Activated CD4-positive, CD25-positive, alpha-beta regulatory T cell treated with anti-CD3 and anti-CD28 coated beads, Interleukin-2, amount 50 U/mL, for 24 hours (primary cell): ENCODE measurements at places on chromosomes 1 and 21.

GRCh38 chr1:232767305-232768074, 37.7 kb upstream of the MAP10 start:
- no peak for ATAC-seq

- ATAC-seq = no peak
These were observed 298.8 kb upstream of the LYPLAL1 start for GRCh38 chr1:218874801-218875400.

DNA sequence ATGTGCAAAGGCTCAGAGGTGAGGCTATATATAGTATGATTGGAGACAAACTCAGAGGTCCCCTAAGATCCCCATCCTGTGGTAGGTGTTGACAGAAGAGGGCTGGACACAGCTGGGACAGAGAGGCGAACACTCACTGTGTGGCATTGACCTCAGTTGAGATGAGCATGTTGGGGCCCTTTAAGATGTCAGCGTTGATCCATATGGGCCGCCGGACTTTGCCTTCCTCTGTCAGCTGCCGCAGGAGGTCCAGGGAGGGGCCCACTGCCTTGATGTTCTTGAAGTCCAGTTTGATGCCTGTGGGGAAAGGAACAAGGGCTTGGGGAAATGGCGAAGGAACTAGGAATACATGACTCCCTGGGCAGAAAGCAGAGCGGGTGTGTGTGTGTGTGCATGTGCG, 8.8 kb downstream of the FAM151A start:
- no peak for ATAC-seq

DNA sequence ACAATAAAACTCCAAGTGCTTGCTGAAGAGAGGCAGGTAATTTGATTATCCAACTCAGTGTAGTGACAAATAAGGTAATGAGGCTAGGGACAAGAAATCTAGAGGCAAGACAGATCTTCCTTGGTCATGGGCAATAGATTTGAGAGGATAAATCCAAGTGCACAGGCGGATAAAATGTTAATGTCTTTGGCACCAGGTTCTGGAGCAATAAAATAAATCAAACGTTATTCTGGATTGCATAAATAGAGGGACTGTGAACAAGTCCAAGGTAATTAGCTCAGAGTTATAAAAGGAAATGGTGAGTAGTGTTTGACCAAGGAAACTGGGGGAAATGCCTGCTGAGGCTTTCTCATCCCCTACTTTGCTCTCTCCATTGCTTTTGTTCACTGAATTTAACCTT, 329.3 kb upstream of the PROX1 start:
- ATAC-seq = no peak

- no peak for ATAC-seq
These were observed 13.7 kb upstream of the GUCA2A start for GRCh38 chr1:42178249-42178648.

DNA sequence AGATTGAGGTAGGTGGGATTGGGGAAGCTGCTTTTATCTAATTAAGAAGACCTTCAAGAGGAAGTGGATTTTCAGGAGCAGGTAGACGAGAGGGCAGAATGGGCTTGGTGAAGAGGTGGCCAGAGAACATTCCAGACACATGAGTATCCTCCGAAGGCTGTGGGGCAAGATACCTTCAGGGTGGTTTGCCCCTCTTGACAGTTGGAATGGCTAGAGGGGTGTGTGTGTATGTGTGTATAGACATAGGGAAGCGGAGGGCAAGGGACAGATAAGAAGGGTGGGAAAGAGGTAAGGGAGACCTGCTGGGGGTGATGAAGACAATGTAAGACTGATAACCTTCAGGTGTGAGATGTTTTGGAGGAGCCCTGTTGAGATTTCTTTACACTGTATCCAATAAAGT, 46.8 kb upstream of the TSPAN2 start:
- ATAC-seq = no peak

- no peak for ATAC-seq
These were observed 77.0 kb downstream of the FAM78B start for GRCh38 chr1:166089804-166090203.

DNA sequence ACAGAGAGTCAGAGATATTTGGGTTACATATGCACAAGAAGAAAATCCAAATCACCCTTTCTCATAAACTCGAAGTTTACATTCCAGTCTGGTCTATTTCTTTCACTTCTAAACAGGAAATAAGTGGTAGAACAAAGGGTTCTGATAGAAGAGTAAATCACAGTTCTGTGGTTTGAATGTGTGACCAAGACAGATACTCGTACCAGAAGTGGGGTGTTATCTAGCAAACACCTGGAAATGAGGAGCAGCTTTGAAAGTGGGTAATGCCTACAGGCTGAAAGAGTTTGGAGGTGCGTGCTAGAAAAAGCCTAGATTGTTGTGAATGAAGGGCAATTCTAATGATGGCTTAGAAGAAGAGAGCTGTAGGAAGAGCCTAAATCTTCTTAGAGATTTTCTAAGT, 74.7 kb downstream of the FH start:
- no peak for ATAC-seq

DNA sequence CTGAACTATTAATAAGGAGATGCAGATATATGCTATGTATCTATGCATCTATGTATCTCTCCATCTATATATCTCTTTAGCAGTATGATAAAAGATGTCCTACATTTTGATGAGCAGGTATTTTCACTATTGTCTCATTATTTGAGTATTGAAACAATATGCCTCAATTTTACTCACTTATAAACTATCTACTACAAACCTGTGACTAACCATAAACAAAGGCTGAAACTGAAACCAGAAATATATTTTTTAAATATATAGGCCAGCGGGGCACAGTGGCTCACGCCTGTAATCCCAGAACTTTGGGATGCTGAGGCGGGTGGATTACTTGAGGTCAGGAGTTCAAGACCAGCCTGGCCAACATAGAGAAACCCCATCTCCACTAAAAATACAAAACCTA, 22.0 kb downstream of the EIF4G3 start:
- peak; percentile 56 for ATAC-seq

DNA sequence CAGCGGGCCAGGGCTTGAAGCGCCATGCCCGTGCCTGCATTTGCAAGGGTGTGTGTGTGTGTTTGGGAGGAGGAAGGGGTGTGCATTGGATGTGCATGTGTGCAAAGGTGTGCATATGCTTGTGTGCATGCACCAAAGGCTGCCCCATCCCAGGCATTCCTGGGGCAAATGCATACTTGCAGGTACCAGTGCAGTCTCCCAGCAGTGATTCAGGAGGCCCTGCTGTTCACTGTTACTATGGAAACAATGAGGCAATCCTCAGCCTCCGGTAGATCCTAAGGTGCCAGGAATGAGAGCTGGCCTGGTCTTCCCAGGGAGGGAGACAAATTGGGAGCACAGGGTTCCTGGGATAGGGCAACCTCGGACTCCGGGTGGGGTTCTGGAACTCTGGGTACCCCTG, 7.5 kb upstream of the FNDC5 start:
- no peak for ATAC-seq

DNA sequence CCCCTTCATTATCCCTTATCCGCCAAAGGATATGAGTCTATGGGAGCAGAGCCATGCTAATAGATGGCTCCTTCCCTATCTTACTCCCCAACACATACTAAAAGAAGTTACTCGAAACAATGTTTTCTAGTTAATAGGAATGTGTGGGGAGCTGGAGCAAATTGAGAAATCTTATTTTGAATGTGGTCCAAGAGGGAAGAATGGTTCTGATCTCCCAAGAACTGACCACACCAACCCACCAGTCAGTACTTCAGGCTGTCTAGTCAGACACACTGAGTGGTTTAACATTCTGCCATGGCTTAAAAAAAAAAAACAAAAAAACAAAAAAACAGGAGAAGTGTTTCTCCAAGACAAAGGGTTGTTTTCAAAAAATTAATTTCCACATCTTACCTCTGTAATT, 31.5 kb upstream of the DNASE2B start:
- no peak for ATAC-seq

GRCh38 chr1:207719234-207719633, 32.6 kb upstream of the CD46 start:
- no peak for ATAC-seq

- peak; percentile 89 for ATAC-seq
These were observed 87.5 kb upstream of the CACYBP start for GRCh38 chr1:174912264-174912663.

- ATAC-seq = no peak
These were observed 14.3 kb upstream of the ADARB1 start for GRCh38 chr21:45060089-45060488.

- ATAC-seq = no peak
These were observed 20.1 kb upstream of the COG2 start for GRCh38 chr1:230622151-230622550.

DNA sequence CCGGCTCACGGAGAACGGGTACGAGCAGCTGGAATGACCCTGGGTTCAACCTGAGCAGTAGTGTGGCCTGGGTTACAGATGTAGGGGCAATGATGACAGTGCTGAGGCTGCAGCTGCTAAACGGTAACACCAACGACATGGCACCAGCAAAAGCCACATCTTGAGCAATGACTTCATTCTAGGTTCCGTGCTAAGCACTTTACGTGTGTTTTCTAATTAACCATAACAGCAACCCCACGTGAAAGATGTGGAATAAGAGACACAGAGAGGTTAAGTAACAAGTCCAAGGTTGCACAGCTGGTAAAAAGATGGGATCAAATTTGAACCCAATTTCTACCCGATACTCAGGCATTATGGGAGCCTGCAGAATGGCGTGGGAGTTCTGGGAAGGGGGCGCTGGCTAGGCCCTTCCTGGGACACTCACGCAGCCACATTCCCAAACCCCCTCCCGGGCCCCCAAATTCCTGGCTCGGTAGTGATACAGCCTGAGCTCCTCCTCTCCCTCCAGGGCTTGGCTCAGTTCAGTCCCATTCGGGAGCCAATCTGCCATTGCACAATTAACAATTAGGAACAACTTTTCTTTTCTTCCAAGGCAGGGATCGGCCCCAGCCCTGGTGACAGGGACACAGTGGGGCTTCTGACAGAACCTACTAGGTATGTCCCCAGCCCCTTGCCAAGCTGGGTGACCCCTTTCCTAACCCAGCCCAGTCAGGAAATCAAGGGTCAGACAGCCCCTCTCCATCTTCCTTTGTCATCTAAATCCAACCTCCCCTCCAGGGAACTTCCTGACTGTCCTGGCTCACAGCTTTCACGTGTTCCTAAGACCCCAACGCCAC, 23.8 kb upstream of the ECE1 start:
- no peak for ATAC-seq

GRCh38 chr1:211676106-211676583, 724 bp upstream of the NEK2 start:
- no peak for ATAC-seq

DNA sequence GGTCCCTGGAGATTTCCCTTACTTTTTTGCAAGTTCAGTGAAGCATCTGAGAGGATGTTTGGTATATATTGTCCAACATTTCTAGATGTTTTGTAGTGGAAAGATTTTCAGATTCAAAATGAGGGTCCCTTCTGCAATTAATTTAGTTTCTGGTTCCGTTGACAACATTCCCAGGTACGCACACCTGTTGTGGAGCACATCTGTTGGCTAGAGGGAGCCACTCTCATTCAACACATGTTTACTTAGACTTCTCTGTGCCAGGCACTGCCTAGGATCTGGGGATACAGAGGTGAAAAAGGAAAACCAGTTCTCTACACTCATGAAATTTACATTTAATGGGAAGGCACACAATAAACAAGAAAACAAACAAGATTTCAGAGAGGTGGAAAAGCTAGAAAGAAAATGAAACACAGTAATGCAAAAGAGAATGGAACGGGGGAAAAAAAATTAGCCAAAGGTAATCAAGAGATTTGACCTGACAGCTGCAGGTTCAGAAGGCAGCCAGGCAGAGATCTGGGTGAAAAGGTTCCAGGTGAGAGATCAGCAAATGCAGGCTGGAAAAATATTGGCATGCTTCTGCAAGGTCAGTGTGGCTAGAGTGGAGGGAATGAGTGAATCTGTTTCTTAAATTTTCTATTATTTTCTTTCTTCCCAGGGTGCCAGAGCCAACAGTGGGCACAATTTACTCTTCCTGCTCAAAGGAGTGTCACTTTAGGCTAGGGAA, 48.4 kb upstream of the KAZN start:
- ATAC-seq = no peak

DNA sequence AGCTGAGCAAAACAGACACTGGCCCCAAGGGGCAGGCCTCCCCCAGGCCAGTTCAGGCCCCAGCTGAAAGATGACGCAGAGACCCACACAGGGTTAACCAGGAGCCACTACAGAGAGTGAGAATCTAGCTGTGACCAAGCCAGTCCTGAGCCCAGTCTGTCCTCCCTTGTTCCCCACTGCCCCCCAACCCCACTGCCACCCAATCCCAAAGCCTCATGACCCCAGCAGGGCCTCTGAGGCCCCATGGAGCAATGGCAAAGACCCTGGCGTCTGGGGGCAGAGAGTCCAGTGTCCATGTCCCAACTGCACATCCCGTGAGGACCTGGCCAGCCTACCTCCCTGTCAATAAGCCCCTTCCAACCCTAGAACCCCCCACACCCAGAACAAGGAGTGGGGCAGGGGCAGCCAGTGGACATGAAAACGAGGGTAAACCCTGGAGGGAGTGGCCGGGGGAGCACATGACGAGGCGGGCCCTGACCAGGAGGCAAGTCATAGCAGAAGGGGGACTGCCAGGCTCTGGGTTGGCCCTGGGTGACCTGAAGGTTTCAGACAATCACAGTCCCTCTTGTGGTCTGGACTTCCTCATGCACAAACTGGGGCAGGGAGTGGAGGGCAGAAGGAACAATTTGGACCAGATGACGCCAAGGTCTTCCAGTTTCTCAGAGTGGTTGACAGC, 100.5 kb downstream of the GLIS1 start:
- no peak for ATAC-seq

DNA sequence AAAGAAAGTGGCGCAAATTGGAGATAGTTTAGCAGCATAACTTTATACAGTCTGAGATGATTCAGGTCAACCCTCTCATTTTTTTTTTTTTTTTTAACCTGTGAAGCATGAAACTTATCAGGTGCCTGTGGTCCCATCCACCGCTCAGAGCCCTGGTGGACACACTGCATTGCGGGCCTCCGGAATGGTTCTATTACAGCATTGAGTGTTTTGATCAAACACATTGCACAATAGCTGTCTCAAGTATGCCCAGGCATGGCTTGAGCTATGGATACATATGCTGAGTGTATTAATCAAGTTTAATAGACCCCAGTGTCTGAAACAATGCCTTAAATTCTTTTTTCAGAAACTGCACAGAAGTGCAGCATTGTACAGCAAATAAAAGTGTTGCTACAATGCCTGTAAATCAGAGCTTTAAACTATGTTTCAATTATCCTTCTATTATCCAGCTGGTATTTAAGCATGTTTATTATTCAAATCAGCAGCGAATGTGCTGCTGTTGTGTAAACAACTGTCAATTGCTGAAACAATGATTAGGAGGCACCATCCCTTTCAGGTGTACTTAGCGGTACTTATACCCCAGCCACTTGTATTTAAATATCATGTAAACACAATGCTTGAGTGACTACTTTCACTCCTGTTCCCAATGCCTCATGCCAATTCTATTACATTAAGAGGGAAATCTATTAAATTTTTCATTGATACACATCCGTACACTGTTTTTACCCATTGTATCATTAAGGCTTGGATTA, 456.6 kb downstream of the RPS6KC1 start:
- no peak for ATAC-seq

GRCh38 chr1:161226320-161226711, 456 bp downstream of the TOMM40L start:
- ATAC-seq = no peak

DNA sequence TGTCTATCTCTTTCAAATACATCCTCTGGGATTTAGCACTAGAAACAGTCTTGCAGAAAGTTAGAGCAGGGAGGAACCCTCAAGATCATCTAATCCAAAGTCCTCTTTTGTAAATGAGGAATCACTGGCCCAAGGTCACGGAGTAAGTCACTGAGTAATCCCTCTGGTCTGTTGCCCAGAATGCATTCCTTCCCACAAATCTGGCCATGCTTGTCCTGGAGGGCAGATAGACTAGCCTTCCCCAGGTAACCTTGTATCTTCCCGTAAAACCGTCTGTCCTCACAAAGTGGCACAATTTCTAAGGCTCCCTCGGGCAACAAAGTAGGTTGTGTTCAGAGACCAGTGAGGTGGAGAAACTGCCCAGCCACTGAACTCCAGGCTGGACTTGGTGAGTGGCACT, 46.2 kb downstream of the DDR2 start:
- ATAC-seq = no peak
